AG04450 (cell line): ENCODE measurements at places on chromosomes 1 and 21.

DNA sequence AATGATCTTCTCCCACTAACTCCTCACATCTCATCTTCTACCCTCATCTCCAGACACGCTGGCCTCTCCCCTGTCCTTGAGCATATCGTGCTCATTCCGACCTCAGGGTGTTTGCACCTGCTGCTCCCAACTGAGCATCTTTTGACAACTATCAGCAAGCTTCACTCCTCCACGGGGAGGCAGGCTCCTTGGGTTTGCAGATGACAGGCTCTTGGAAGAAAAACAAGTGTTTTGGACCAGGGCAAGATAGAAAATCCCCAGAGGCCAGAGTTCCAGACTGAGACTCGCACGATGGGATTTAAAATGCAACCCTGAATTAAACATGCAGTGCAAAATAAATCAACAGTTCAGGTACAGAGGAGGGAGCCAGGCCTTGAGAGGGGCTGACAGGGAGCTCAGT, 246.7 kb downstream of the PTPRU start:
- no peak for DNase-seq

GRCh38 chr1:168466714-168467131, 77.1 kb downstream of the XCL2 start:
- no peak for DNase-seq

GRCh38 chr1:76092812-76093211, 18.3 kb downstream of the ST6GALNAC3 start:
- DNase-seq = no peak

DNA sequence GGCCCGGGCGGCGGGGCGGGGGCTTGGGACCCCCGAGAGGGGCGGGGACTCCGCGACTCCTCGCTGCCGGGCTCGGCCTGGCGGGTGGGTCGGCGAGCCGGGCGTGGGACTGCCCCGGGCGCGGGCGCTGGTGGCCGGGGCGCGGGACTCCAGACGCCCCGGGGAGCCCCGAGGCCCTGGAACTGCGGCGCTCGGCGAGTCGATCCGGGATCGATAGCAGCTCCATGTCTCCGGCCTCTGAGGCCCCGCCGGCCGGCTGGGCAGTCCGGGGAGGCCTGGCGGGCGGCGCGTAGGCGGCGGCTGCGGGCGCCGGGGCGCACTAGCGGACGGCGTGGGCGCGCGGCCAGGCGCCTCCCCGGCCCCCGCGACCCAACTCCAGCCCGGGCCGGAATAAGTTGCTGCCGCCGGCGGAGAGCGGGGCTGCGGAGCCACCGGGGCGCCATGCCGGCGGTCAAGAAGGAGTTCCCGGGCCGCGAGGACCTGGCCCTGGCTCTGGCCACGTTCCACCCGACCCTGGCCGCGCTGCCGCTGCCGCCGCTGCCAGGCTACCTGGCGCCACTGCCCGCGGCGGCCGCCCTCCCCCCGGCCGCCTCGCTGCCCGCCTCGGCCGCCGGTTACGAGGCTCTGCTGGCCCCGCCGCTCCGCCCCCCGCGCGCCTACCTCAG, 400 bp downstream of the SAMD11 start:
- DNase-seq = no peak

- no peak for DNase-seq
These were observed 30.1 kb downstream of the PRDM15 start for GRCh38 chr21:41848958-41849580.

DNA sequence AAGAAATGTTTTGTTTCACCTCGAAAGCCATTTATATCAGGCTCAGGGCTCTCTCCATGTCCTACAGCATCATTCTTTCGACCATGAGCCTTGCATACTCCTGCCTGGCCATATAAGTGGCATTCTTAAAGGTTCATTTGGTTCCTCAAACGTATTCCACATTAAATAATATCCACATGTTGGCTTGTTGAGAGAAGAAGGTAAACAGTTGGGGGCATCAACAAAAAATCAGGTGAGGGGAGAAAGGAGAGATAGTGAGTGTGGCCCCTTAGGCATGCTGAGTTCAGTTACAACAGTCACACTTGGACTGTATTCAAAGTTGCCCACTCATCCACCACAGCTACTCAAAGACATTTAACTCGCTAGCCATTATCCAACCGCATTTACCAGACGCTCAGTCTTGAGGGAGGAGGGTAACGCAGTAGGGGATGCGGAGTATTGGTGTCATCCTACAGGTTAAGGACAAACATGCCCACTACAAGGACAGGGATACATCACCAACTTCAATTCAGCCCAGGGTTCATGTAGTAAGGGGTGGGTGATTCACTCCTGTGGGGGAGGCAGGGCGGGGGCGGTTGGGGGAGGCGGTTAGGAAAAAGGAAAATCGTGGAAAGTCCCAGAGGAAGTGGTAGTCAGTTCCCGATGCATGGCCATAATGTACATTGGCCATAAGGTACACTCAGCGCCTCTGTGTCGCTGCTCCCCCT, 1.4 kb downstream of the ZNF697 start:
- no peak for DNase-seq

GRCh38 chr1:87495147-87495546, 166.5 kb downstream of the LMO4 start:
- no peak for DNase-seq

DNA sequence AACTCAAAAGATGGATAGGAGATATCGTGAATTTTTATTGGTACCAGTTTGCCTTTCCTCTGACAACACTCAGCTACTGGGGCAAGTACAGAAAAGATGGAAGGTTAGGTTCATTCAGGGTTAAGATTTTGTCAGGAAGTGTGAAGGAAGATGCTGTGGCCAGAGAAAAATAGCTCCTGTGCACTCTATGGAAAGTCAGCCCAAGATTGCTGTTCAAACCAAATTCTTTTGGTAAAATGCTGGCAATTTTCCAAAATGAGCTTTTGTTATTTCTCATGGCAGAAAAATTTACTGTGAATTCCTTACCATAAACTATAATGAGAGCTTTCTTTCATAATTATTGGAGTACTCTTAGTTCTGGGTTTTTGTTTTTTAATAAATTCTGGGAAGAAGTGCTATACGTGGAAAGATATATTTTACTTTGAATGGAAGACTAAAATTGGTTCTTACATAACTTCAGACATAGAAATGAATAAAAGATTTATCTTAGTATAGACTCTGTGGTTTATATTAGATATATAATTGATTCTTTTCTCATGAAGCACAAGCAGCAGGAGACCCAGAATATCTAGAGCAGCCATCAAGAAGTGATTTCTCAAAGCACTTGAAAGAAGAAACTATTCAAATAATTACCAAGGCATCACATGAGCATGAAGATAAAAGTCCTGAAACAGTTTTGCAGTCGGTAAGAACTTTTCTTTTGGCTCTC, 112.2 kb downstream of the USP25 start:
- peak; percentile 34 for DNase-seq

GRCh38 chr1:30747033-30748008, 10.3 kb downstream of the LAPTM5 start:
- DNase-seq = no peak

GRCh38 chr1:30414086-30414850, 309.1 kb downstream of the MATN1 start:
- DNase-seq = no peak

DNA sequence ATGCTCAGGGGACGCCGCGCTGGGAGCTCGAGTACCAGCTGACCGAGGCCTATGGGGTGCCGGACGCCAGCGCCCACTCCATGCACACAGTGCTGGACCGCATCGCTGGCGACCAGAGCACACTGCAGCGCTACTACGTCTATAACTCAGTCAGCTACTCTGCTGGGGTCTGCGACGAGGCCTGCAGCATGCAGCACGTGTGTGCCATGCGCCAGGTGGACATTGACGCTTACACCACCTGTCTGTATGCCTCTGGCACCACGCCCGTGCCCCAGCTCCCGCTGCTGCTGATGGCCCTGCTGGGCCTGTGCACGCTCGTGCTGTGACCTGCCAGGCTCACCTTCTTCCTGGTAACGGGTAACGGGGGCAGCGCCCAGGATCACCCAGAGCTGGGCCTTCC, 1.3 kb upstream of the XKR8 start:
- no peak for DNase-seq
